ENCODE measurements at places on chromosomes 12 and 14. TPM values are rescaled to one million over a fixed set of nuclear protein-coding genes. Genes with fewer than 3 reads are reported as not detected.
A peak's percentile ranks its signal among the peaks of the same experiment; 100 is the strongest.

SIX1 gene
- polyA plus RNA-seq: 0.14 TPM

- no peak for DNase-seq
Observed at GRCh38 chr12:92971859-92972524, 42.9 kb upstream of the EEA1 start.

DNA sequence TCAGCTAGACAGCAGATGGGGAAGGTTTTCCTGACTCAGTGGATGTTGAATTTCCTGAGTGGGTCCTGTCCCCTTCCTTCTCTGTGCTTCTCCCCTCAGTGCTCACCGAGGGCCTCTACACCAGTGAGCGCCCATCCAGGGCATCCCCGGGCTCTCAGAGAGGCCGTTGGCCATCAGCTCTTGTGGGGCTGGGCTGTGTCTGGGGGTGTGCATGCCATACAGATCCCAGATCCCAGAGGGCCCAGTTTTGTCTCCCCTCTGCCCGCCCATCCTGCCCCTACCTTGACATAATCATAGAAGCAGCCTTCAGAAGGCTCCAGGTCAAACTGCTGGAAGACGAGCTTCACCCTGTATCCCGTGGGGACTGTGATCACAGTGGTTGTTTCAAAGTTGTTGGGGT is 1.1 kb downstream of the C1R start:
- DNase-seq: no peak

DNA sequence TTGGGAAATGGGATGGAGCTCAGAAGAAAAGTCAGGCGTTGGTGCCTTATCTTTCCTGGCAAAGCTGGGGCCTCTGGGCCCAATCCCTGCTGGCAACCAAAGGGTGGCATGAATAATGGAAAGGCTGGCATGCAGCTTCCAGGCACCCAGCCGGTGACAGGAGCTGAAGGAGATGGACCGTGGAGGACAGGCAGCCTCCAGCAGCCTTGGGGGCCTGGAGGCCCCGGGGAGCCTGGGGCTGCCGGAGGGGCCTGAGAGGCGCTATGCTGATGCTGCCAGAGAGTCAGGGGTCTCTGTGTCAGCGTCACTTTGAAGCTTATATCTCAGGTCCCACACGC is 38.2 kb upstream of the EML1 start:
- DNase-seq: peak; percentile 53

- DNase-seq: no peak
Observed at GRCh38 chr14:36553656-36554260, 28.7 kb downstream of the NKX2-8 start.

CACNA2D4 gene
- polyA plus RNA-seq: 1.2 TPM

FAM161B gene
- polyA plus RNA-seq: 2.3 TPM

DNA sequence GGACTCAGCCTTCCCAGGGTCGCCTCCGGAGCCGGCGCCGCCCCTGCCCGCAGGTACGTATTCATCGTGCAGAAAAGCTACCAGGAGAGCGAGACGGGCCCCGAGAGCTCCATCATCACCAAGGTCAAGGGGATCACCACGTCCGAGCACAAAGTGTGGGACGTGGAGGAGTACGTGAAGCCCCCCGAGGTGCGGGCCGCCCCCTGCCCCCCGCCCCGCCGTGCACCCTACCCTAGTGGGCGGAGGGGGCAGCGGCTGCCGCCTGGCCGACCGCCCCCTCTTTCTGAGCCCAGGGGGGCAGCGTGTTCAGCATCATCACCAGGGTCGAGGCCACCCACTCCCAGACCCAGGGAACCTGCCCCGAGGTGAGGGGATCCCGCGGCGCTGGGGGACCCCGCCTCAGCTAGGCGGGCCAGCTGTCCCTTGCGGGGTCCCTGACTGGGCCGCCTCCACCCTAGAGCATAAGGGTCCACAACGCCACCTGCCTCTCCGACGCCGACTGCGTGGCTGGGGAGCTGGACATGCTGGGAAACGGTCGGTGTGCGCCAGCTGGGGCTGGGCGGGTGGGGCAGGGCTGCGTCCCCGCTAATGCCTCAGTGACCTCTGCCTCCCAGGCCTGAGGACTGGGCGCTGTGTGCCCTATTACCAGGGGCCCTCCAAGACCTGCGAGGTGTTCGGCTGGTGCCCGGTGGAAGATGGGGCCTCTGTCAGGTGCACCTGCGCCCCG is 973 bp downstream of the P2RX2 start:
- DNase-seq: no peak

DNA sequence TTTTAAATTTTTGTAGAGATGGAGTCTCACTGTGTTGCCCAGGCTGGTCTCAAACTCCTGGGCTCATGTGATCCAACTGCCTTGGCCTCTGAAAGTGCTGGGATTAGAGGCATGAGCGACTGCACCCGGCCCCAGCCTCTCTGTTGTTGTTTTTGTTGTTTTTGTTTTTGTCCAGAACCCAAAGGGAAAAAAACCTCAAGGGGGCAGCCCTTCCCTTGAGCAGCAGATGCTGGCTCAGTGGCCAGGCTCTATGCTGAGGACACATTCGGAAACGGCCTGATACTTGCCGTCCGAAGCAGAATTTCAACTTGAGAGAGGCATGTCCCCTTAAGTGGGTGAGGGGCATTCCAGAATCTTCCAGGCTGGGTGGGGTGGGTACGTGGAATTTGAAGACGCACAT is 6.7 kb downstream of the MVK start:
- no peak for DNase-seq

GRCh38 chr14:52876806-52877205 is 74.0 kb downstream of the FERMT2 start:
- DNase-seq: no peak

FAM90A1 gene
- polyA plus RNA-seq: 0.07 TPM

KDM5A gene
- polyA plus RNA-seq: 6.4 TPM

- no peak for DNase-seq
Observed at GRCh38 chr14:68625366-68626090, 167.3 kb downstream of the ZFP36L1 start.

TGM1 gene
- 0.16 TPM for polyA plus RNA-seq

TDRD9 gene
- polyA plus RNA-seq: 10.7 TPM

KRT72 gene
- polyA plus RNA-seq: not detected

GRCh38 chr14:44463356-44464004 is 43.6 kb downstream of the FSCB start:
- DNase-seq: no peak

DNA sequence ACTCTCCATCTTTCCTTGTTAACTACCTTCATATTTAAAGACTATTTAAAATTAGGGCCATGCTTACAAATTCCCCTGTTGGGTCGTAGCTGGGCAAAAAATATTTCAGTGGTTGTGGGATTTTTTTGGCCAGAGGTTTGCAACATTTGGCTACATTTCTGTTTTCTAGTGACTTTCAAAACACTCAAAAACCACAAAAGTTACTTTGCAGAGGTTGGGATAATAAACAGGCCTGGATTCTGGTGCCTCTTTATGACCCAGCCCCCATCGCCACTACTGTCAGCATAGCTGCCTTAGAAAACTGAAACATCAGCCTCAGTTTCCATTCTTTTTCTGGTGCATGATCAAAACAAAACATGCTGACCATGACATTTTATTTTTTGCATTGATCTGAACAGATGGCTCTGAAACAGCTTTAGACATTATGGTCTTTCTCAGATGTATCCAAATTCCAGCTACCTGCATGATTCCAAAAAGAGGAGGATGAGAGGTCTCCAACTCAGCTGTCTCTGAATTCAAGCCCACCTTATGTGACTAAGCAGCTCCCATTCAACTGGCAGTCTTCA is 5.2 kb downstream of the DPF3 start:
- no peak for DNase-seq

TEX22 gene
- polyA plus RNA-seq: 0.05 TPM

GRCh38 chr14:85762526-85762925 is 232.6 kb downstream of the FLRT2 start:
- DNase-seq: no peak

DNA sequence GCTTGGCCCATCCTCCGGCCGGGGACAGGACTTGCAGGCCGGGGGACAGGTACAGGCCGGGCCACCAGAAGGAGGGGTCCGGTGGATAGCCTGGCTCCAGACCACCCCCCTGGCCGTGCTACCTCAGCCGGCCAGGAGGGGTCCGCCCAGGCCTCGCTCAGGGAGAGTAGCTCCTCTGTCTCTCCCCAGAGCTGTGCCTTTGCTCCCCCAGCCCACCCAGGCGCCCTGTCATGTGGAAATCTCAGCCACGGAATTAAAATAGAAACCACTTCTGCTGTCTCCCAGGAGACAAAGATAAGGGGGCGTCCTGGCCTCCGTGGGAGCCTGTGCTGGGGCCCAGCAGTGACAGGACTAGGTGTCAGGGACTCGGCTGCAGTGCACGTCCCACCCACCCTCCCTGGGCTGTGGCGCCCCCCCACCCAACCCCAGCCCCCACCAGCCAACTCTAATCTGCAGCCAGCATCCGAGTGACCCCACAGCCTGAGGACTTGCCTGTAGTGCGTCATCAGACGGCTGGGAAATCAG is 3.3 kb upstream of the CRIP2 start:
- peak; percentile 85 for DNase-seq

- no peak for DNase-seq
Observed at GRCh38 chr12:11676052-11676451, 26.6 kb downstream of the ETV6 start.

DNA sequence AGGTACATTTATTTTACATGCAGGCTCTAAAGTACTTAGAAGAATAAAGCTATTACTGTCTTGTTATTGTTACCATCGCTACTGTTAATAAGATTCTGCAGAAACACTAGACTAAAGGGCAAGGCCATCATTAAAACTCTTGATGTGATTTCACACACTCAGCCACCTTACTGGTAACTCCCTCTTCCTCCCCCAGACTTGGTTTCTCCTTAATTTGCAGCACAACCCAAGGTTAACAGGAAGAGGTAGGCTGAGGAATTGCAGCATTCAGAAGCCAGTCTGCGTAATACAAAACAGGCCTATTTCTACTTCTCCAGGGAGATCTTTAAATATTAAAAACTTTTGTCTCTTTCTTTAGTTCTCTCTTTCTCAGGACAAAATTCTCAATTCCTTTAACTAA is 210.3 kb downstream of the BTG1 start:
- DNase-seq: no peak

RPGRIP1 gene
- 0.27 TPM for polyA plus RNA-seq

DNA sequence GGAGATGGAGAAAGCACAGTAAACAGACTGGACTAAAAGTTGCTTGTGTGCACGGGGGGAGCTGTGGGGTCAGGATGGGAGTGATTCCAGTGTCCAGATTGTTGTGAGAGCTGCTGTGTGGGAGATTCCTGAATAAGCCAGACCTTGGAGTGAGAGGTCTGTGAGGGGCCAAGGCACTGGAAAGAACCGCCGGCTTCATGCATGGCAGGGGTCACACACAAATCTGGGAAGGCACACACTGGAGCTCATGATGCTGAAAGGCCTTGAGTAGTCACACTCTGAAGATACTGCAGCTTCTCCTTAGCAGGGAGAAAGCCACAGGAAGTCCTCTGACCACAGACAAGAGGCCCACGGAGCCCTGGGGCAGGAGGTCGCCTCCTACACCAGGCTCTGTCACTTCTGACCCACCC is 23.1 kb downstream of the ADCY6 start:
- DNase-seq: no peak

- no peak for DNase-seq
Observed at GRCh38 chr12:45292486-45293195, 76.7 kb downstream of the ANO6 start.

GRCh38 chr12:627863-628741 is 35.1 kb downstream of the NINJ2 start:
- no peak for DNase-seq

- no peak for DNase-seq
Observed at GRCh38 chr14:78592616-78593219, 422.5 kb downstream of the NRXN3 start.

DNA sequence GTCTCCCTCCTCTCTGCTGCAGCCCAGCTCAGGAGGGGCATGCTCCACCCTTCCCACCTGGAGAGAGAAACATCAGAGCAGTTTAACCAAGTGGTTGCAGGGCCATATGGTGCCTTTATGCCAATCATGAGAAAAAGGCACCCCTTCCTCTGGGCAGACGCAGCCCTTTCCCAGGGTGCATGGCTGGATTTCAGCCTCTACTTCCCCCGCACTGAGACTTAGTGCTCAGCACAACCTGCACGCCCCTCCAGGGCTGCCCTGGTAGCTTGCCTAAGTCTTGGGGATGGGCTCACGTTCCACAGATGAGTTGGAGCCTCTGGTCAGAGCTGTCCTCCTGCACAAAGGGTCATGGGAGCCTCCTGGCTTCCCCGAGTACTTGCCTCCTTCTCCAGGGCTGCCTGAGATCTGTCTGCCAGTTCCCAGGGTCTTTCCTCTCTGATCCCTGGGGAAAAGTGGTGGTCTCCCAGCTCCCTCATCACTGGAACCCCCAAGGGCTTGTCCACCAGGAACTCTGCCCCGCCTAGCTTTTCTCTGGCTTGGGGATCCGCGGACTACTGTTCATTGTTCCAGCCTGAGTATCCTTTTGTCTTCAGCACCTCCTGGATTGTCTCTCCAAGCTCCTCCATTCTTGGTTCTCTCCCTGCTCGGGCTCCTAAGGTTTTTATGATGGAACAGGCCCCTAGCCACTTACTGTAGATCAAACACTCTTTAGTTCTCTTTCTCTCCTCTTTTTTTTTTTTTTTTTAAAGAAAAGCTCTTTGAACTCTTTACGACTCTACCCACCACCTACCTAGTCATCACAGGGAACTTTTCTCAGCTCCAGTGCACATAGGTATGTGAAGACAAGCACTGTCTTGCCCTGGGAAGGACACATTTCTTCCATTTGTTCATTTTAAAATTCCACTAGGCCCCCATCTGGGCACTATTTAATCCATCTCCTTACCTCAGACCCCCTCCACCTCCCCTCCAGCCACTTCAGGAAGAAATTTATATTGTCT is 6.1 kb upstream of the KRT74 start:
- DNase-seq: no peak

MIP gene
- 0.14 TPM for polyA plus RNA-seq

DNA sequence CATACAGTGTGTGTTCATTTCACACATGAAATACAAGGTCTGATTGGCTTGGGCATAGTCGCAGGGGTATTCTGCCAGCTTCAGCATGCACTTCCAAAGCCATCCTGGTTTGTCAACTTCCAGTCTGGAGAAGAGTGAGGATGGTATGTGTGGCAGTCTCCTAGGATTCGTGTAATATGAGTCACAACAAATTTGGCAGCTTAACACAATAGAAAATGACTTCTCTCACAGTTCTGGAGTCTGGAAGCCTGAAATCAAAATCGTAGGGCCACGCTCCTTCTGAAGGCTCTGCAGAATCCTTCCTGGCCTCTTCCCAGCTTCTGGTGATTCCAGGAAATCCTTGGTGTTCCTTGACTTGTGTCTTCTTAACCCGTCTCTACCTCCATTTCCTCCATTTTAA is 167.5 kb downstream of the PPM1H start:
- no peak for DNase-seq

ARHGAP9 gene
- polyA plus RNA-seq: 3.0 TPM

NYNRIN gene
- polyA plus RNA-seq: 5.1 TPM

KMT2D gene
- 43.1 TPM for polyA plus RNA-seq

DNA sequence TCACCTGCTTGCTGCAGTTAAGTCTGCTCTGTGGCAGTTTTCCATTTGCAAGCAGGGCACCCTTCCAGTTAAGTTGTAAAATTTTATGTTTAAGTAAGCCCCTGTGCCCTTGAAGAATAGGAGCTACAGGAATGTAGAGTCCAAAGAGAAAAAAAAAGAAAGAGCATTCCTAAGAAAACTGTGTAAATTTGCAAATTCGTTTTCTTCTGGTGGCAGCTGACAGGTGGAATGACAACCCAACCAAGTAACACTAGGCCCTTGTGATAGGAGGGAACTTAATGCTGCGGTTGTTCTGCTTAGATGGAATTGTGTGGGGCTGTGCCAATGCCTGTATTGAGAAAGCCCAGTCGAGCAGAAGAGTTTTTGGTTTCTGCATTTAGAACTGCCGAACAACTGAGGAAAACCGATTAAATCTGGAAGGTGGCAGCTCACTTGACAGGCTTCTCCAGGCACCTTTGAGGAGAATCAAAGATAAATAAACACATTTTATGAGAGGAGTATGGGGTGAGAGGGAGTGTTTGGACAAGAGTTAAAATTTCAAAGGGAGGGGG is 280.0 kb downstream of the RAD51B start:
- DNase-seq: no peak

PPP2R5E gene
- 10.3 TPM for polyA plus RNA-seq

- DNase-seq: no peak
Observed at GRCh38 chr12:45665941-45666340, 63.6 kb upstream of the ARID2 start.
